ENCODE measurements at places on chromosomes 2 and 18. TPM values are rescaled to one million over a fixed set of nuclear protein-coding genes. Genes with fewer than 3 reads are reported as not detected.

GRCh38 chr2:109350526-109350925, 221.5 kb downstream of the SH3RF3 start:
- DNase-seq, result no peak

DNA sequence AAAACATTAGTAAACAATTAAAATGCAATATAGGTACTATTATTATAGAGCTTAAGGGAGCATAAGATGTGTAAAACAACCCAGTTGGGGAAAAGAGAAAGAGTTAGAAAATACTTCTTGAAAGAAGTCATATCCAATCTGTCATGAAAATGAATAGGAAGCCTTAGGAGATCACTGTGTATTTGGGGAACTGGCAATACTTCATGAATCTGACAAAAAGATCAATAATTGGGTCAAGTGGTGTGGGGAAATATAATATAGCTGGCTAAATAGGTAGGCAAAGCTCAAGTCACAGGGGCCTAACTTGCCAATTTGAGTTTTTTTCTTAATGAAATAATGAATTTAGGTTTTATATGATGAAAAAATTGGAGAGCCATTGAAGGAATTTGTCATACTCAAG, 14.4 kb downstream of the DNAJC10 start:
- DNase-seq, result no peak

GRCh38 chr2:39640107-39640506, 25.6 kb upstream of the TMEM178A start:
- peak; percentile 55 for DNase-seq

DNA sequence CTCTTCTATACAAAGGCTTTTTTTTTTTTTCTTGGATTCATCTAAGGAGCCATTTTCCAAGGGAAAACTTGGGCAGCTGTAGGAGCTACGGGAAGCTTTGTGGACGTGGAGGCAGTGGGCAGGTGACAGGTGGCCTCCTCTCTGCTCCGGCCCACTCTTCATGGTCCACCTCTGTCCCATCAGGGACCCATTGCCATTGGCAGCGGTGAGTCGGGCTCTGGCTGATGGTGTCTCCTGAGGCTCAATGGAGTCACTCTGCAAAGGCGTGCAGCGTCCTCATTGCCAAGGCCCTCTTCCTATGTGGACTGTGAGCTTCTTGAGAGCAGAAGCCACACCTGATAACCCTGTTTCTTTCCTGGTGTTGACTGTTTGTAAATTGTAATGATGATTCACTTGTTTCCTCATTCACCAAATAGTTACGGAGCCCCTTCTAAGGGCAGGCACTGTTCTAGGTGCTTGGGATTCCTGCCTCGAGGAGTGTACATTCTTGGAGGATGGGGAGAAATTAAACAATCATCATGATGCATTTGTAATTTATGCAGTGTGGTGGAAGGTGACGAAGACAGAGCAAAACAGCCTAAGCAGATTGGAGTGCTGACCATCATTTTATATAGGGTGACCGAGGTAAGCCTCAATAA, 240.3 kb upstream of the HS6ST1 start:
- no peak for DNase-seq

- DNase-seq, result peak; percentile 81
Measured at GRCh38 chr18:13800505-13801259, 23.3 kb upstream of the MC5R start.

DNA sequence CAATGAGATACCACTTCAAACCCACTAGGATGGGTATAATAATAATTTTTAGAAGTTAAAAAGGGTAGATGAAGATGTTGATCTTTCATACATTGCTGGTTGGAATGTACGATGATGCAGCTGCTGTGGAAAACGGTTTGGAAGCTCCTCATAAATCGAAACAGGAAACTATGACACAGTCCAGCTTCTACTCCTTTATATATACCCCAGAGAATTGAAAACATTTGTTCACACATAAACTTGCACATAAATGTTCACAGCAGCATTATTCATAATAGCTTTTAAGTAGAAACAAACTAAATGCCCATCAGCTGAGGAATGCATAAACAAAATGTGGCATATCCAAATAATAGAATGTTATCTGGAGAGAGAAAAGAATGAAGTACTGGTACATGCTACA, 95.0 kb downstream of the STRADB start:
- no peak for DNase-seq

DNA sequence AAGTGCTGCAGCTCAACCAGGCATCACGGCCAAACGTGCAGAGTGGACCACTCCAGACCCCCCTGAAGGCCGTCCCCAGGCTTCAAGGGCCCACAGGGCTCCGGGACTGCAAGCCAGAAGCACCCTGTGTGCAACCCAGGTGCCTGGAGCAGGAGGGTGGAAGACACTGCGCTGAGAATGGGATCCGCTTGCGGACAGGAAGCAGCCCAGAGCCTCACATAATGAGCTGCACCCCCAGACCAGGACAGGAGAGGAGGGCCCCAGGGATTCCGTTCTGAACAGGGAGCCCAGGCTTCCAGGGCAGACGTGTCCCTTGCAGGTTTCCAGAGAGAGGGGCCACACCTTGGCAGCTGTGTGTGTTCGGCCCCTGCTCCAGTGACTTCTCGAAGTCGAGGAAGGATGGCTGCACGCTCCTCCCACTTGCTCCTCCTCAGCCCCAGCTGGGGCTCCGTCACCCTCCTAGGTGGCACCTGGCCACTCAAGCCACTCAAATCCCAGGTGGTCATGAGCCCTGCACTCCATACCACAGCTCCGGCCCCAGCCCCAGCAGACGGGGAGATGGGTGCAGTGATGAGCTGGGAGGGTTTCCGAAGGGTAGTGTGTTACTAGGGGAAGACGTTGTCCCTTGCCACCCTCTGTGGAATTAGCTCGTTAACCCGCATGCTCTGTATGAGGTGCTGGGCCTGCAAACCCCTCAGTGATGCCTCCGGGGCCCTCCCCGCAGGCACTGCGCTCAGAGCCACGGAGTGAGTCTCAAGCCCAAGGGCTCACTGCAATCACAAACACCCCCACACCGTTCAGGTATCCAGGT, 79.2 kb downstream of the NDUFA10 start:
- DNase-seq, result peak; percentile 27

DNA sequence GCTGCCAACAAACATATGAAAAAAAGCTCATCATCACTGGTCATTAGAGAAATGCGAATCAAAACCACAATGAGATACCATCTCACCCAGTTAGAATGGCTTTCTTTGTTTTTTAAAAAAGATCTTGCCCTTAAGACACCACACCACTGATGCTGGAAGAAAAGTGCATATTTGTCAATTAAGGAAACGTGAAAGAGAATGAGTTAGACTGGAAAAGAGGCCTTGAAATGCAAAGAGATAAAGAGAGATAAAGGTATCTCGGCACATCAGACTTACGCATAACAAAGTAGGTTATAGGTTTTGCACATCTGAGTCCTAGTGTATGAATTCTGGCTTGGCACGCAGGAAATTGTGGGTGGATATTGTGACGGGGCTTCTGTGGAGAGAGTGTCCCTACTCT, 149.5 kb downstream of the MTX2 start:
- no peak for DNase-seq

DNA sequence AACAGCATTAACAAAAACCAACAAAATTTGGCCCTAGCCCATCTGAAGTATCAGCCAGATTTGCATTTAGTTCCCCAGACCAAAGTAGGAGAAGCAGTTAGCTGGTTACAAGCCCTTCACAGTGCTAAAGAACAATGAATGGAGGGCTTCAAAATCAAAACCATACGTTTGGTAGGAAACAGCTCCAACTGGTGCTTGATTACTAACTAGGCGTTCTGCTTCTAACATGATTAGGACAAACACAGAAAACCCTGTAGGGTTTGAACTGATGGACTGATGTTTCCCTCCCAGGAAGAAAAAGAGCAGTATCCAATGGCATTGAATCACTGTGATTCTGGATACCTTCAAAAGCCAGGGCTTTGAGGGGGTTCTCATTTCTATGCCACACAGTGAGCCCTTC, 20.5 kb upstream of the STAT4 start:
- DNase-seq, result no peak

DNA sequence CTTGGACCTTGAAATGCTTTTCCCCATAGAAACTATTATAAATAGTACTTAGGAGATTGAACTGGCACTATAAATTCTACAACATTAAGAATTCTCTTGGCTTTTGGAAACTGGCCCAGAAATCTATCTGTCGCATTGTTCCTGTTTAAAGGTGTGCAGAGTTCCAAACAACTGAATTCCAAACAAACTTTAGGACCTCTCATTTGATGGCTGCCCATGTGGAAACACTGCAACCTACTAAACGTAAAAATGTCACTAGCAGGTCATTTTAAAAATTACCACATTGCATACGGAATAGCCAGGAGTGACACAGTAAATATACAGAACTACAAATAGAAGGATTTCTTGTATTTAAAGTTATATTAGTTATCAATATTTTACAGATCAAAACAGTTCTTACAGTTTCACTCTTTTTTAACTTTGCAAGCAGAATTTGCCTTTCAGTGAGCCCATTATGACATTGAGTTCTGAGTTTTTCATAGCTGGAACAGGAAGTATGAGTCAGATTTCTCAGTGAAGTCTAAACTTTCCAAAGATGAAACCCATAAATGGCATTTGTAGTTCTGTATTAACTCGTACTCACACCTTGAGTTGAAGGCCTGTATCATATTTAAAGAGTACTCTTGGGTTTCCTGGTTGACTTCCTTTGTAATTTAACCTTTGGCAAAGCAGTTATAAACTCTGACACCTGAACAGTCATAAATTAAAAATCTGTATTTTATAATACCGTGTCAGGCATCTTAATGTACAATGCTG, 142.3 kb upstream of the BOD1L2 start:
- no peak for DNase-seq

DNA sequence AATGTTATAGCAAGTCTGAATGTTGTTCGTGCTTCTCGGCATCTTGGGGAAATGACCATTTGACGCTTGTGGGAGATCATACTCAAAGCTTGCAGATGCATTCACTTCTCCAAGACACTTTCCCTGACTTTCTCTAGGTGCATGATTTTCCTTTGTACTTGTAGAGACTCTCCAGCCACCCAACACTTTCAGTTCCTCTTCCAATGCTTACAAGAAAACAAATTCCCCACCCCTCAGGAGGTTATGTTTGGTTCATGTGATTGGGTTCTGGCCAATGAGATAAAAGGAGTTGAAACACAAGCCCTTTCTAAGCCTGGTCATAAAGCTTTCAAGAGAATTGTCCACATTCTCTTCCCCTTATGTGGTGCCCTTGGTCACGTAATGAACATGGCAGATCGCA, 156.3 kb downstream of the EPHA4 start:
- no peak for DNase-seq

DNA sequence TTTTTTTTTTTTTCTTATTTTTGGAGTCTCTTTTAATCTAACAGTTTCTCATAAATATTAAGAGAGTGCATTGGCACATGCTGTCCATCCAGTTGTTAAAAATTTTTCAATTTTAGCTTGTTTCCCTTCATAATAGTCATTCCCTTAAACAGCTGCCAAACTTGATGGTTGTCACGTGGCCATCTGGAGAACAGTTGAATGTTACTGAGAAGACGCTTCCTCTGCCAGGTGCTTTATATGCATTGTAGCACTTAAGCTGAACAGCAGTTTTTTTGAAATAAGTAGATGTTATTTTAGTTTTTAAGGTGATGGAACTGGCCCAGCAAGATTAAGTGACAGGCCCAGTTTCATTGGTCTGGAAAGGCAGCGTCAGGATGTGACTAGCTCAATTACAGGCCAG, 3.3 kb downstream of the SMARCAL1 start:
- no peak for DNase-seq

GRCh38 chr2:8593243-8593642, 88.6 kb upstream of the ID2 start:
- no peak for DNase-seq

GRCh38 chr18:250685-251084, 17.2 kb downstream of the THOC1 start:
- DNase-seq, result no peak

GRCh38 chr2:4900242-4900641, 791.9 kb upstream of the SOX11 start:
- DNase-seq, result no peak

- DNase-seq, result peak; percentile 66
Measured at GRCh38 chr2:29923110-29923721, 1.8 kb upstream of the ALK start.

DNA sequence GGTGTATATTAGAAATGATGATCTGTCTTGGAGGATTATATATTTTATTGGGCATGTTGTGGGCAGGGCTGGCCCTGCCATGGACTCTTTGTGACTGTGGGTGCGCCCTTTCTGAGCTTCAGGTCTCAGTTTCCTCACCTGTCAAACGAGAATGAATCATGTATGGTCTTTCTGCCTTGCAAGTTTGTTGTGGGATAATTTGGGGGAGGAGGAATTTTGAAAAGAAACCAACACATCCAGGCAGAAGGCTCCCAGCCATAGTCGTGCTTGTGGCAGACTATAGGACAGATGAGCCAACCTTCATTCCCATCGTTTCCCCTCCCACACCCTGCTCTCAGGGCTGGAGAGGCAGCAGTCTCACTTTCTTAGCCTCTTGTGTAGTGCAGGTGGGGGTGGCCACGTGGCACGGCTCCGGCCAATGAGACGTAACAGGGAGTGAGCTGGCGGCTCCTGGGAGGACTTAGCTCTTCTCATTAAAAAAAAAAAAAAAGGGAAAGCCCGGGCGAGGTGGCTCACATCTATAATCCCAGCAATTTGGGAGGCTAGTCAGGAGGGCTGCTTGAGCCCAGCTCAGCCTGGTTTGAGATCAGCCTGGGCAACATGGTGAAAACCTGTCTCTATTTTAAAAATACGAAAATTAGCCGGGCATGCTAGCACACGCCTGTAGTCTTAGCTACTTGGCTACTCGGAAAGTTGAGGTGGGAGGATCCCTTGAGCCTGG, 63.1 kb downstream of the RHOB start:
- DNase-seq, result no peak

GRCh38 chr2:199775267-199775666, 75.7 kb downstream of the FTCDNL1 start:
- DNase-seq, result no peak

- DNase-seq, result no peak
Measured at GRCh38 chr18:34467058-34467457, 242.3 kb upstream of the NOL4 start.

DNA sequence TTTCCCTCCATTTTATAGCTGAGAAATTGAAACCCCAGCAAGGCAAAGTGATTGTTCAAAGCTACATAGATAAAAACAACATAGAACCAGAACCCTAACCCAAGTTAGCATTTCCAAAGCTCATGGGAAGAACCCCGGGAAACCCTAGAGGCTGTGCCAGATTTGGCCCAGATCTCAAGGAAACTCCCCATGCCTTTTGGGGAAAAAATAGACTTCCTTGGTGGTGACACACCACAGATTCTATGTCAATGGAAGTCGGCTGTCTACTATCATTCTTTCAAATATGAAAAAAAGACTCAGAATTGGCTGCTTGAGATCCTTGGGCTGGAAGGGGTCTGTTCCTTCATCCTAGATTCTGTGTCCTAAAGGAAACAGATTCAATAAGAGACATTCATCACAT, 8.4 kb downstream of the COL6A3 start:
- no peak for DNase-seq

GRCh38 chr2:11155381-11156035, at the start of gene SLC66A3:
Gene SLC66A3 (plus strand): TSS chr2:11155467. CDS start chr2:11155547, 80 bp downstream.
- DNase-seq, result peak; percentile 92

GRCh38 chr18:6961331-6961730, 156.3 kb downstream of the LAMA1 start:
- DNase-seq, result no peak

- DNase-seq, result no peak
Measured at GRCh38 chr2:34447097-34447496, 848.0 kb upstream of the FAM98A start.

- DNase-seq, result no peak
Measured at GRCh38 chr18:51660188-51660715, 462.8 kb upstream of the MEX3C start.

The TSPYL6 gene
- not detected for total RNA-seq

The CRYGC gene
- not detected for total RNA-seq

The KCNG3 gene
- total RNA-seq, result not detected

All from Right ventricle myocardium superior (tissue), 1 donor.